NK-92 treated with Interleukin-12 subunit alpha and Interleukin-12 subunit beta, amount 100 ng/mL, for 24 hours (cell line): ENCODE measurements at places on chromosomes 3 and 15.

DNA sequence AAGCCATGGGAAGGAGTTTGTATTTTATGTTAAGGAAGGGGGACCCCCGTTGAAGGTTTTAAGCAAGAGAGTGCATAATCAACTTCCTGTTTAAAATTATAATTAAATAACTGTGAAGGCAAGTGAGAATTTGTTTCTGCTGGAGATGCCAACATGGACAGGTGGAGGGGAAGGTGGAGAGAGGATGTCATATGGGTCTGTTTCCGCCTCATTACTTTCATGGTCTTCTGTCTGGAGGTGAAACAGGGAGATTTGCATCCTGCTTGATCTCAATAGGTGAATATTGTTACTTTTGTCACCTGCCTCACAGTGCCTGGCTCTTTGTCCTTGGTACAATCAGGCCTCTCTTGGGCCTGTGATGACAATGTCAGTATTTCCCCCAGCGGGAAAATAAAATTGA, 300.6 kb upstream of the LMCD1 start:
- no peak for DNase-seq

GRCh38 chr15:59491062-59491461, 53.1 kb downstream of the FAM81A start:
- DNase-seq = no peak

GRCh38 chr15:58171476-58172061, 33.4 kb downstream of the AQP9 start:
- DNase-seq = no peak

DNA sequence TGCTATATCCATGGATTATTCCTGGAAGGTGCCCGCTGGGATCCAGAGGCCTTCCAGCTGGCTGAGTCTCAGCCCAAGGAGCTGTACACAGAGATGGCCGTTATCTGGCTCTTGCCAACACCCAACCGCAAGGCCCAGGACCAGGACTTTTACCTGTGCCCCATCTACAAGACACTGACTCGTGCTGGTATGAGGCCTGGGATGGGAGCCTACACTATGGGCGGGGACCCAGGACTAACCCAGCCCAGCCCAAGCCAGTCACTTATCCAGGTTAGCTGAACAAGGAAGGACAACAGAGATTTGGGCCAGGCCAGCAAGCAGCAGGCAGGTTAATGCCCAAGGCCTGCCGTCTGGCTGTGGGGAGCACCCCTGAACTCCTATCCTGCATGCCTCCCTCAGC, 45.3 kb downstream of the SEMA3G start:
- no peak for DNase-seq

DNA sequence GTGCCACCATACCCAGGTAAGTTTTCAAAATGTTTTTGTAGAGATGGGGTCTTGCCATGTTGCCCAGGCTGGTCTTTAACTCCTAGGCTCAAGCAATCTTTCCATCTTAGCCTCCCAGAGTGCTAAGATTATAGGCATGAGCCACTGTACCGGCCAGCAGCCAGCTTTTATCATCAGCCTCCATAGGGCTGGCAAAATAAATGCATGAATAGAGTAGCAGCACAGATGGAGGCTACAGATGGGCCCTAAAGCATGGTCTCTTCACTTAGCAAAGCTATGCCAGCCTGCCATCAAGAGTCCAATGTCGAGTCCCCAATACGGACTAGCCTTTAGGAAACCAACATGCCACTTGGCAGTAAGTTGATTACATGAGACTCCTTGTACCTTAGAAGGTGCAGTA, 63.8 kb downstream of the CNTN3 start:
- no peak for DNase-seq

DNA sequence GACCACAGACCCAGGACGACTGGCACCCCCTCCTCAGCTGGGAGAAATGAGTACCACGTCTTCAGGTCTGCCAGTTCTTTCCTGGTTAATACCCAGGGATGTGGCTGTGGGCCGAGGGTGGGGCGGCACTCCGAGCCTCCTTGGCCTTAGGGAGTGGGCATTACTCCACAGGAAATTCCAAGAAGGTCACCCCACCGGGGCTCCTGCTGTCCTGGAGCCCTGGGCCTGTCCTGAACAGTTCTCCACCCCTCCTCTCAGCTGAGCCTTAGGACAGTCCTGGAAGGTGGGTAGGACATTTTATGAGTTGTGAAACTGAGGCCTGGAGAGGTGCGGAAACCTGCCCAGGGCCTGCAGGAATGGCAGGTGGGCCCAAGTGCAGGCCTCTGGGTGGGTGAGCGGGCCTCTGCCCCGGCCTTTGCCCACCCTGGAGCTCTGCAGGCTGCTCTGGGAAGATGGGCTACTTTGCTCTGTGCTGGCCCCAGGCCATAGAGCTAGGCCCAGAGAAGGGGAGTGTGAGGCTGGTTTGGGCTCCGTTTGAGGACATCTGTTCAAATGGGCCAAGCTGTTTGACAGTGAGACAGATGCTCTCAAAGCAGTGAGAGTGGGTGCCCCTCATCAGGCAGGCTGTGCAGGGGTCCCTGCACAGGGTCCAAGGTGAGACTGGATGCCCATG, 103.1 kb downstream of the TMEM266 start:
- DNase-seq = no peak

DNA sequence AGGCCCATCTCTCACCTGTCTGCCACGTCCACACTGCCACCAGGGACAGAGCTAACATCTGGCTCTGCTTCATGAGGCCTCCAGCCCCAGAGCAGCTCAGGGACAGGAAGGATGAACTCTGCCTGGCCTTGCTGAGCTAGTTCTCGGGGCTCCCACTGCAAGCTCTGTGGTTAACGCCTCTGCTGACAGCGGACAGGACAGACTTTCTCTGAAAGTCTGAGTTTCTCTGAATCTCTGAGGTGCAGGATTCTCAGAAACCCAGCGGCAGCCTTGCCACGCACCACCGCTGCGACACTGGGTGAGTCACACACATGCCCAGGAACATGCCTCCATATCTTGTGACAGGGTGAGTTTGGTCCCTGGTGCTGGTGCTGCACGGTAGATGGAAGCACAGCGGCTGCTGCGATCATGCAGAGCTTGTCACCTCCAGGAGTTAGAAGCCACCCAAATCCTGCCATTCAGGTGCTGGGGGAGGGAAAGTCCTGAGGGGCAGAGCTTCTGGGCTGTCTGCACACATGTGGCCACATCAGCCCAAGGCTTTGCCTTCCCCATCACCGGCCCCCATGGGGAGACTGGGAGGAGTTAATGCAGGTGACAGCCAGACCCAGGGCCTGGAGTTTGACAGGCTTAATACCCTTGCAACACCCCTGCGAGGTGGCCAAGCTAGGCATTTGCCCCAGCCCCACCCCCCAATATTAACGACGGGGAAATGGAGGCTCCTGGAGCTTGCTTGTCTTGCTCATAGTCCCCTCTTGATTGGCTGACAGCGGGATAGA, 267.0 kb downstream of the PLCL2 start:
- DNase-seq = peak; percentile 95

DNA sequence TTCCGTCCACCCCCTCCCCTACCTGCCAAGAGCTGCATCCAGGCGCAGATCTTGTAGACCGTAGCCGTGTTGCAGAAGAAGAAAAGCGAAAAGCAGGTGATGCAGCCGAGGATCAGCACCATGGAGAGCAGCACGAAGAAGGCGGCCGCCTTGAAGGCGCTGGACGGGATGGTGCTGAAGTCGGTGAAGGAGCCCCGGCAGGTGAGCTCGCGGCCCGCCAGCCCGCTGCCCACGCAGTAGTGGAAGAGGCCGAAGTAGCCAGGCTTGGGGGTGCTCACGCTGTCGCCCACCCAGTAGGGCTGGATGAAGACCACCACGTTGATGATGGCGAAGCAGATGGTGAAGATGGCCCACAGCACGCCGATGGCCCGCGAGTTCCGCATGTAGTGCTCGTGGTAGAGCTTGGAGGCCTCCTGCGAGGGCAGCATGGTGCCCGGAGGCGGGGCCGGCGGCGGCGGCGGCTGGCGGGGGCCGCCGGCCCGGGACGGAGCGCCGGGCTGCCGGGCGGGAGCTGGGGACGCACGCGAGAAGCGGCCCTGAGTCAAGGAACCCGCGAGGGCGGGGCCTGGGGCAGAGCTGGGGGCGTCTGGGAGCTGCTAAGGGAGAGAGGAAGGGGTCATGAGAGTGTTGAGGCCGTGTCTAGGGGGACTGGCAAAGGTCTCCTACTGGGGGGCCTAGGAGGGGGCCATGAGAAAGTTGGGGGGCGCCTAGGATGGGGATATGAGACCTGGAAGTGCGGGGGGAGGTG, 1.2 kb downstream of the LHFPL4 start:
- DNase-seq = no peak

- no peak for DNase-seq
Observed at GRCh38 chr3:59866076-59866475, 816.3 kb upstream of the CFAP20DC start.

- DNase-seq = no peak
Observed at GRCh38 chr3:111709645-111710044, 114.5 kb upstream of the ZBED2 start.

GRCh38 chr3:42659451-42660130, 6.1 kb downstream of the ZBTB47 start:
- no peak for DNase-seq

GRCh38 chr15:92904722-92905571, 4.8 kb downstream of the CHD2 start:
- no peak for DNase-seq

DNA sequence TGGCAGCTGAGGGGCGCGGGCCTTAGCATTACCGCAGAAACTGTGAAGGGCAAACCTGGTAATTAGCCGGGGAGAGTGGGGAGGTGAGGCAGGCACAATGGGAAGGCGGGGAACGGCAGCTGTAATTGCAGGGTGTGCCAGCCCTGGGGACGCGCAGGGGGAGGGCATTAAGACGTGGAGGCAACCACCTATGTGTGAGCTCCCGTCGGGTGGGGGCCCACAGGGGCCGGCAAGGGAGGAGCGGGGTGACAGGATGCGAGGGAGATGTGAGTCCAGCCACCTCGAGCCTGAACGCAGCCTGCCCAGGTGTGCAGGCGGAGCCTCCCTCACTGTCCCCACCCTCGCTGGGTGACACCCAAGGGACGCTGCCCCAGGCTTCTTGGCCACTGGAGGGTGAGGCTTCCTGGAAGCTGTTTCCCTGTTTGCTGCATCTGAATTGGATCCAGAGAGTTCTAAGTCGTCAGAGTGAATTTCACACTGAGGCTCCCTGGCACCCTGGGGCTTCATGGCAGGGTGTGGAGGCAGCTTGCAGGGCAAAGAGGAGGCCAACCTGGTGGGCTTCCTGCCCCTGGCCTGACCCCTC, 130.6 kb upstream of the MEF2A start:
- no peak for DNase-seq

DNA sequence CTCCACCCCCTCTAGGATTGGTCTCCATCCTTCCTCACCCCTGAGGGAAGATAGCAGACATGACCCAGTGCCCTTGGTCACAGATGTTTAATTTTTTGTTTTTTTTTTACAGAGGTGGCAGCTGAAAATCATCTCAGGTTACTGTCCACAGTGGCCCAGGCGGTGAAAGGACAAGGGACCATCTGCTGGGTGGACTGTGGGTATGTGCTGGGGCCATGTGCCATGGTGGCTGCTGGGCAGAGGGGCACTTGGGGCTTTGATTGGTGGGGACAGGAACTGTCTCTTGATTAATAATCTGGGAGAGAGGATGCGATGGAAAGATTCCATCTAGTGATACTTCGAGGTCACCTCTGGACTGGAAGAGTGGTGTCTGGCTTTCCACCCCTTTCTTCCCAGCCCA, 25.4 kb downstream of the PDIA5 start:
- no peak for DNase-seq

DNA sequence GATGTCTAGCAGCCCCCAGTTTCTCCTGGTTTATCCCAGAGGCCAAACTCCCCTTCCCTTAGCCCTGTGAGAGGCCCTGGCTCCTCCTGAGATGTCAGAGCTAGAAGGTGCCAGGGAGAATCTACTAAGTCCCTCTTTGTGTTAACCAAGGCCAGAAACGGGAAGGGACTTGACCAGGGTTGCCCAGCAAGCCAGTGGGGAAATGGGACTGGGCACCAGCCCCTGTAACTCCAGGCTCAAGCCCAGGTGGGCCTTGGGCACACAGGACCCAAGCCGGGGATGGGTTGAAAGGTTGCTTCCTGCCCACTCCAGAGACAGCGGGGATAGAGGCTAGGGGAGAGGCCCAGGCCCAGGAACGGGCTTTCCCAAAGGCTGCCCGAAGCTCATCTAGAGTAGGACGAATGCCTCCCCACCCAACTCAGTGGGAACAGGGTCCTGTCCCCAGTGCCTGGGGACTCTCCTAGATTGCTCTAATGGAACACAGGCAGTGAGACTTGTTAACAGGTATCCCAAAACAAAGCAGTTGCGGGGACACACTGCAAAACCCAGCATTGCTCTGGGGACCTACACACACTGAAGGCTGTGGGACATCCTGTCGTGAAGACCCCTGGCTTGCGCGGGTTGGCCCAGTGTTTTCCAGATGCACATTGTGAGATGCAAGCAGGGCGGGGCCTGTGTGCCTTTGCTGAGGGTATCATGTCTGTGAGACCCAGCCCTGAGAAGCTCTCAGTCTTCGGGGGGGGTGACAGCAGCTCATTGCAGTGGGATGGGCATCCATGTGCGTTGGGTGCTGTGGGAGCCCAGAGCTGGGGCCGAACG, 12.9 kb upstream of the TXNRD3 start:
- DNase-seq = no peak

GRCh38 chr3:158091531-158091930, 14.7 kb downstream of the SHOX2 start:
- DNase-seq = no peak

GRCh38 chr15:71705151-71705550, 105.2 kb upstream of the NR2E3 start:
- DNase-seq = no peak

DNA sequence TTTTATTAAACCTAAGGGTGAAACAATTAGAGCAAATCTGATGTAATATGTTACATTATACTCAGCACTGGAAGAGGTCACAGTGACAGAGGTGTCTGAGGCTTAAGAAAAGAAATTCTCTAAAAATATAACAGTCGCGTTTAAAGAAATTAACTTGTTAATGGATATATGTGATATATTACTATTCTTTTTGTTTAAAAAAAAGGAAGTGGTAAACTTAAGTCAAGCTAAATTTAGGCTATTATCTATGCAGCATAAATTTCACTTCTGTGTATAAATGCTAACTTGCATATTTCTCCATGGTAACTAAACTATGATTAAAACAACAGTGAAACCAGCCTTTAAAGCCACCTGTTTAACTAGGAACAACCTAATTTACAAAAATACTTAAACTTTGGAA, 191.3 kb downstream of the FOXP1 start:
- DNase-seq = no peak

DNA sequence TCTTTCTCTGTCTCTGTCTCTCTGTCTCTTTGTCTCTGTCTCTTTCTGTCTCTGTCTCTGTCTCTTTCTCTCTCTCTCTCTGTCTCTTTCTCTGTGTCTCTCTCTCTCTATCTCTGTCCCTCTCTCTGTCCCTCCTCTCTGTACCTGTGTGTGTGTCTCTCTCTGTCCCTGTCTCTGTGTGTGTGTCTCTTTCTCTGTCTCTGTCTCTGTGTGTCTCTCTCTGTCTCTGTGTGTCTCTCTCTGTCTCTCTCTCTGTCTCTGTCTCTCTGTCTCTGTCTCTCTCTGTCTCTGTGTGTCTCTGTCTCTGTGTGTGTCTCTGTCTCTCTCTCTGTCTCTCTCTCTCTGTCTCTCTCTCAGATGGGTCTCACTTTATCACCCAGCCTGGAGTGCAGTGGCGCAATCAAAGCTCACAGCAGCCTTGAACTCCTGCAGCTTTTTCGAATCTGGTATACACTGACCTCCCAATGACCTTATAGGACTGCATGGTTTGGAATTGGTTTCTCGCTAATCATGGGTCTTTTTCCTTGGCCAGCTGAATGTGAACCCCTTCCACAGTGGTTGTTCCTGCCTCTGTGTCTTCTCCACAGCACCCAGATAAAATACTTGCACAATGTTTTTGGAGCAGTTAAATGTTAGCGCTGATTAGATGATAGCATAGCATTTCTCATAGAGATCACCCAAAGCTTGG, 102.6 kb upstream of the KLHL25 start:
- no peak for DNase-seq
